ENCODE measurements at places on chromosomes 2 and 18.

- DNase-seq: no peak
Measured at GRCh38 chr2:216856406-216857065, 3.3 kb downstream of the TNP1 start.

- no peak for DNase-seq
Measured at GRCh38 chr18:46622999-46623398, 34.0 kb downstream of the LOXHD1 start.

- DNase-seq: no peak
Measured at GRCh38 chr2:197156771-197157170, 153.8 kb downstream of the ANKRD44 start.

GRCh38 chr2:15979759-15980604 is 39.6 kb downstream of the MYCN start:
- DNase-seq: no peak

GRCh38 chr18:79471046-79471445 is 75.3 kb downstream of the NFATC1 start:
- DNase-seq: no peak

DNA sequence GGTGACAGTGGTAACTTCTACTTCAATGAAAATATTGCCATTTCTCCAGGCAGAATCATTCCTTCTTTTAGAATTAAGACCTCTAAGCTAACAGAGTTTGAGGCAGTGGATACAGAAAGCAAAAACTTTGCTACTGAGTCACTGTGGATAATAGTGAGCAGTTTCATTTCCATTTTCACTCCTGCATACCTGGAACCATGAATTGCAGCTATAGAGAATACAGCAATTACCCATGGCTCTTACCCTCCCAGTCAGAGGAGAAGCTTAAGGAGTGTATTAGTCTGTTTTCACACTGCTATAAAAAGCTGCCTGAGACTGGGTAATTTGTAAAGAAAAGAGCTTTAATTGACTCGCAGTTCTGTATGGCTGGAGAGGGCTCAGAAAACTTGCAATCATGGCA is 531.4 kb upstream of the CNTNAP5 start:
- no peak for DNase-seq

DNA sequence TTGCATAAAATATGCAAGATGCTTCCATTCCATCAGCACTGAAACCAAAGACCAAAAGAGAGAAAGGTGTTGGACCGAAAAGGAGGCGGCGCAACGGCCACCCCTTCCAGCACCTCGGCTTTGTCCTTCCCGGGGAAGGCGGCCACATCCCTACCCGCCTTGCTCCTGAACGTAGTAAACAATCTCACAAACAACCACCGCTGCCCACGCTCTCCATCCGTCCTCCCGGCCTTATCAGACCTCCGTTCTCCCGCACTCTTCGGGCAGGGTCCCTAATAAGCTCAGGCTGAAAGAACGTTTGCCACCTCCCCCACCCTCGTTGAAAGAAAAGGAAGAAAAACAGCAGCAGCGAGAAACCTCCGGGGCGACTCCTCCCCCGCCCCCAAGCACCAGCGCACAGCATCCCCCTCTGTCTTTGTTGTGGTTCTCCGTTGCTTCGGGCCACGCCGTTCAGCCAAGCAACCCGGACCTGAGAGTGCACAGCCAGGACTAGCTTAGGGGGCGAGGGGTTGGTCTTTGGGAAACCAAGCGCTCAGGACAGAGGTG is 4.4 kb downstream of the EVX2 start:
- no peak for DNase-seq

- DNase-seq: no peak
Measured at GRCh38 chr2:9333591-9334171, 89.6 kb downstream of the ITGB1BP1 start.

GRCh38 chr2:143581134-143581533 is 451.9 kb downstream of the ARHGAP15 start:
- no peak for DNase-seq

- no peak for DNase-seq
Measured at GRCh38 chr2:162244541-162245031, 1.3 kb upstream of the FAP start.

DNA sequence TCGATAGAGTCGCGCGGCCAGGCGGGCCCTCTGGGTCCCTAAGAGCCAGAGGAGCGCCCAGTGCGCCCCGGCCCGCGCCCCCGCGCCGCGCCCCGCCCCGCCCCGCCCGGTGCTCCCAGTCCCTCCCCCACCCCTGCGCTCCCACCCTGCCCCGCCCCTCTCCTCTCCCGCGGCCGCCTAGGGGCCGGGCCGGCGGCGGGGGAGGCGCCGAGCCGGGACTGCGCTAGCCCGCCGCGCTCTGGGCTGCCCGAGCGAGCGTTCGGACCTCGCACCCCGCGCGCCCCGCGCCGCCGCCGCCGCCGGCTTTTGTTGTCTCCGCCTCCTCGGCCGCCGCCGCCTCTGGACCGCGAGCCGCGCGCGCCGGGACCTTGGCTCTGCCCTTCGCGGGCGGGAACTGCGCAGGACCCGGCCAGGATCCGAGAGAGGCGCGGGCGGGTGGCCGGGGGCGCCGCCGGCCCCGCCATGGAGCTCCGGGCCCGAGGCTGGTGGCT is at the start of gene GPC1:
Gene GPC1 (plus strand): TSS at position 207 of the 491 bp plus-strand sequence. CDS start 256 bp downstream, at position 463.
- peak; percentile 16 for DNase-seq

- DNase-seq: no peak
Measured at GRCh38 chr2:238921259-238921658, 73.4 kb downstream of the TWIST2 start.

GRCh38 chr2:37645362-37645761 is 26.1 kb downstream of the CDC42EP3 start:
- DNase-seq: no peak

- no peak for DNase-seq
Measured at GRCh38 chr18:21914739-21915319, 174.2 kb downstream of the MIB1 start.

GRCh38 chr2:19124135-19124534 is 234.3 kb downstream of the OSR1 start:
- DNase-seq: no peak

DNA sequence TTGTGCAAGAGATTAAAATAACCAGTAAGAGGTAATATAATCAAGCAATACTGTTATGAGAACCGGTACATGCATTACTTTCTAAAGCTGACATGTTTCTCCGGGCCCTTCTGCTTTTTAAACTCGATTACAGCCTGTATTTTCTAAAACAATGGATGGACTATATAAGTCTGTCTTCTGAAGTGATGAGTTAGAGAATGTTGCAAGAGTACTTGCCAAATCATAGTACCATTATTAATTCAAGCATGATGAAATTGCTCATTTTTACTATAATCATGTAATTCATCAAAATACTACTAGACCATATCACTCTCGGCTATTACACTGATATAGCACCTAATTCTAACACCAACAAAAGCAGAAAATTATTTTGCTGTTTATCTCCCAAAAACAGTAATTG is 1240.3 kb upstream of the ACVR2A start:
- DNase-seq: no peak

DNA sequence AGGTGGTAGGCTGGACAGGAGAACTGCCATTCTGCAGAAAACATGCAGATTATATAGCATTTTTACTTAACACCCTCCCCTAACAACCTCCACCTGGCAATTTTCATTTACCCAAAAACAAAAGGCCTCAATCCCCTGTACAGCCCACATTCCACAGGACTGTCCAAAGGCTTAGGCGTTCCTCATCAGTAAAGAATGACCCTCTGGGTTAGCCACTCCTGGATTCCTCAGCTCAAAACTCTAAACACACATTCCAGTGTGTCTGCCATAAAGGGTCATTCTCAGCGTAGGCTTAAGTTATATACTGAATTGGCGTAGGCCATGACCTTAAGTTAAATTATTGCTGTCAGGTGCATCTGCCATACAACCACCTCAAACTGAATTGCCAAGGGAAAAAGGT is 261.8 kb upstream of the CHAC2 start:
- DNase-seq: no peak

- no peak for DNase-seq
Measured at GRCh38 chr2:137182071-137182470, 416.7 kb downstream of the THSD7B start.

GRCh38 chr2:216388046-216388884 is 16.0 kb upstream of the MARCHF4 start:
- no peak for DNase-seq

- no peak for DNase-seq
Measured at GRCh38 chr2:40201425-40201824, 250.5 kb downstream of the SLC8A1 start.

- no peak for DNase-seq
Measured at GRCh38 chr2:113053666-113054065, 999 bp upstream of the IL36B start.

- no peak for DNase-seq
Measured at GRCh38 chr18:75089748-75090327, 119.1 kb downstream of the PTGR3 start.

DNA sequence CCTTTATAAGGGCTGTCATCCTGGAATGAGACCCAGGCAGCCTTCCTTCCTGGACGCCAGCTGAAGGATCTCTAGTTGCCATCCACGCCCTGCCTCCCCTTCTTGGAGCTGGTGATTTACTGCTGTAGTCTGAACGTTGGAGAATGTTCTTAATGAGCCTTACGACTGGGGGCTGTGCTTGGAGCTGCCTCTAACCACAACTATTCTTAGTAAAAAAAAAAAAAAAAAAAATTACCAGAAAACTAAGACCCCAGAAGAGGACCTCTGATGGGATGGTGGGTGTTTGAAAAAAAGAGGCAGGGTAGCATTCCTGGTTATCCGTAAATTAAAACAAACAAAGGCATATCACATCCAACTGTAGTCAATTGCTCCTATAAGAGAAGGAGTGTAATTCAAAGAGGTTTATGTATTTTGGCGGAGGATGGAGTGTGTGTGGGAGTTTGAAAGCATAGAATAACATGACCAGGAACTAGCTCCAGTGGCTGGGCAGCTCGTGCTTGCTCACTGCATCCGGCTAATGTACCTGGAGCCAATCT is 105.4 kb downstream of the QPCT start:
- no peak for DNase-seq

GRCh38 chr2:233075141-233075965 is 15.2 kb downstream of the INPP5D start:
- DNase-seq: no peak

DNA sequence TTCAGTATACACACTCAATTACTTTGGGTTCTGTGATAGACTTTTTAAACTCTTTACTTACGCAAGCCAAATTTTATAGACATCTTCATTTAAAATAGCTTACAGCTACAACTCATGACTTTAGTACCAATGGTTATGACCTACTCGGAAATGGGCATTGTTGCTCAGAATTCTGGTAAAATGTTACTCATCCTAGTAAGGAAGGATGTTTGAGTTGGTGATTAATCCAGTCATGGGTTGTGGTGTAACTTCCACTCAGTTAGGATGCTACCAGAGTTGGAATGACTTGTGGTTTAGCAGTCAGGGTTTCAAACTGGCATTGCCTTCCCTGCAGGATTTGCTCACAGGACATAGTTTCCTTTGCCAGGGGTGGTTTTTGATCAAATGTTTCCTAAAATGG is 7.4 kb upstream of the NPC1 start:
- DNase-seq: no peak

DNA sequence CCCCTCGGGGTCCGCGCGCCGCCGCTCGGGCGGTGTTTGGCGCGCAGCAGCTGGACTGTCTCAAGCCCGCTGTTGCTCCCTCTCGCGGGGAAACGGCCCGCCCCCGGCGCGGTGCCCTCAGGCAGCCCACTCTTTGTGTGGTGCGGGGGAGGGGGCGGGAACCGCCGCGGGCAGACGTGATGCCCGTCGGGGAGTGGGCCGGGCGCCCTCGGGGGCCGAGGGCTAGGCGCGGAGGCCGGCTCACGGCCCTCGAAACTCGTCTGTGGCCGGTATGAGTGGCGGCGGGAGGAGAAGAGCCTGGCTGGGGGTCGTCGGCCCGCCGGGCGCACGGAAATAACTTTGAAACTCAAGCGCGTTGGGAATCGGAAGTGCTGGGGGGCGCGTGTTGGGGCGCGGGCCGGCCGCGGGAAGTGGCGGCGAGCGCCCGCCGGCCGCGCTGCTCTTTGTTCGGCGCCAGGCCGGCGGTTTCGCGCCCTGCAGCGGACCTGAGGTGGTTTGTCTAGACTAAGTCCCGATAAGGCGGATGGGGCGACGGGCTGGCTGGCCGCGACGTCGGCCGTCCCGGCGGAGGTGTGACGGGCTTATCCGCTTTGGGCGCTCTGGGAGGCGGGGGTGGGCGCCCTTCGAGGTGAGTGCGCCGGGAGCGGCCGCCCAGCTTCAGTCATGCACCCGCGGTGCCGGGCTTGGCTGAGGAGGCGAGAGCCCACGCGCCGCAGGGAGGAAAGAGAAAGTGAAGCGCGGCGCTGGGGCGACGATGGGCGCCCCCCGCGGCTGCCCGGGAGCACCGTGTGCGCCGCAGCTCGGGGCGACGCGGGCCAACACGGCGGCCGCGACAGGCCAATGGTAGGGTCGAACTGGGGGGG is 679 bp downstream of the PTMA start:
- DNase-seq: no peak

DNA sequence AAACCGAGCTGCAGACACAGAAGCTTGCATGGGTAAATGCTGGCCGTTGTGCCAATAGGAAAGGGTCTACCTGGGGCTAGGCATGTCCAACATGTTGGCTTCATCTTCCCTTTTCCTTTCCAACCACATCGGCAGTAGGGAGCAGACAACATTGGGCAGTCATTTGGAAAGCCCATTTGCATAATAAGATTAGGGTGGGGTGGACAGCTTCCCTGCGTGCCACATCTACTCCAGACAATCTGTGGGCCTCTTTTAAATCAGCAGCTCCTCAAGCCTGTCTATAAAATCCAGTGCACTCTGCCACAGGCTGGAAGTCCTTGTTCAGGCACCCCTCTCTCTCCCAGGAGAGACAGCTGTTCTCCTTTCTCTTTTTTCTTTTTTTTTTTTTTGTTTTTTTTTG is 203.6 kb upstream of the KYNU start:
- DNase-seq: no peak

Data from stimulated activated CD4-positive, alpha-beta T cell treated with anti-CD3 and anti-CD28 coated beads, TNF-alpha, amount 100 ng/mL, for 48 hours (primary cell).